Thoracic aorta (tissue), 2 donors: ENCODE measurements at places on chromosomes 7 and 10.

DNA sequence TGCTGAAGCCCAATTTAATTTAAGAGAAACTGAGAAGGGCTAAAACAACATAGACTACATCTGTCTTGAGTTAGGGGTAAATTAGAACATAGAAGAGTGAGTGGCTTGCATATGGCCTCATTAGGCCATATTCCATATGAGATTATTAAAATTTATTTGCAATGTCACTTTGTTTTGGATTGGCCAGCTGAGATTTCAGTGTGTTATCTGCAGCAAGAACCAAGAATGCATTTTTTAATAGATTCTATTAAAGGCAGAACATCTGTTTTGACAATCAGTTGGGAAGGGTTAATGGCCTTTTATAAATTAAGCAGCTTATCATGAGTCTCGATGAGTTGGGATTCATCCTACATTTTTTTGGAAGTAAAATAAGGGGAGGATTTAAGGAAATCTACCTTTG, 236.2 kb downstream of the DGKB start:
- no peak for DNase-seq

- no peak for DNase-seq
Measured at GRCh38 chr10:7153750-7154149, 257.1 kb downstream of the SFMBT2 start.

DNA sequence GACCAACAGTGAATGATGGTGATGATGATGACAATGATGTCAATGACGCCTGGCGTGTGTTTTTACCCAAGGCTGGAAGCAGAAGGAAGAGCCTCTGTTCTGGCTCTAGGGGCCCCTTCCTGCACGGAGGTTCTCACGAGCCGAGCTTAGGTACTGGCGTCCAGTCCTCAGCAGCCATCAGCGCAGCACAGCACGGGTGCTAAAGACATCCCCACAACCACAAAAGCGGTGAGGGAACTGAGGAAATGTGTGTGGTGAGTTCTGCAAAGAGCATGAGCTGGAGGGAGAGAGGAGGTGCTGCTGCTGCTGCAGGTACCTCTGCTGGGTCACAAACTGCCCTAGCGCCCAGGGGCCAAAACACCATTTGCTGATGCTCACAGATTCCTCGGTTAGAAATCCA, 81.6 kb downstream of the SFMBT2 start:
- DNase-seq: no peak

- DNase-seq: no peak
Measured at GRCh38 chr10:60430017-60430416, 40.3 kb upstream of the ANK3 start.

DNA sequence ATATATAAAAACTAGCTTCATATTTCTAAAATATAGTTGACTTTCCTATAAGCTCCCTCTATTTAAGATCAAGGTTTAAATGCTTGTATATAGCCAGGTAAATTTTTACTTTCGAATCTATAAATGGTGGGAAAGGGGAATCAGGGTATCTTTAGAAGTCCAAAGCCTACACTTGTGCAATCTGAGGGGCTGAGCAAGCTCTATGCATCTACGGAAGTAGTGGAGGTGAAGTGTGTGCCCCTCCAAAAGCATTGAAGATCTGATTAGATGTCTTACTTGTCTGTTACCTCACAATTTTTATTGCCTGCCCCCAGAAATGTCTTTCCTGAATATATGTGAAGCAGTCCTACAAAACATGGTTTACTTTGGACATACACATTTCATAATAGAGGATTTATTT, 1.6 kb downstream of the AKAP9 start:
- no peak for DNase-seq

DNA sequence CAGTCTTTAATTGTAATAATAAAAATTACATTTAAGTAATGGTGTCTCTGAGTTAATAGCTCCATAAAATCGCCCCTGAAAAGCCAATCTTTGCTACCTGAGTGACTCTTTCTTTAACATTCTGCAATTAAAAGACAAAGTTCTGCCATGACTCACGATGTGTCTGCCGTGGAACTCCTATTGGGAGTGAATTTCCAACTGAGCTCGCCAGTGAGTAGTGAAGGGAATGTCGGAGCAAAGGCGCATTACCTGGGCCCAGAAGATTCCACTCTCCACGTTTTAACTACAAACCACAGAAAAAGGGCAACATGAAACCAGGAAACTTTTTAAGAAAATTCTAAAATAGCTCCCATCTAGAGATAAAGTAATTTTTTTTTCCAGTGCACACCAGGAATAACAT, 36.9 kb upstream of the RNF32 start:
- no peak for DNase-seq

DNA sequence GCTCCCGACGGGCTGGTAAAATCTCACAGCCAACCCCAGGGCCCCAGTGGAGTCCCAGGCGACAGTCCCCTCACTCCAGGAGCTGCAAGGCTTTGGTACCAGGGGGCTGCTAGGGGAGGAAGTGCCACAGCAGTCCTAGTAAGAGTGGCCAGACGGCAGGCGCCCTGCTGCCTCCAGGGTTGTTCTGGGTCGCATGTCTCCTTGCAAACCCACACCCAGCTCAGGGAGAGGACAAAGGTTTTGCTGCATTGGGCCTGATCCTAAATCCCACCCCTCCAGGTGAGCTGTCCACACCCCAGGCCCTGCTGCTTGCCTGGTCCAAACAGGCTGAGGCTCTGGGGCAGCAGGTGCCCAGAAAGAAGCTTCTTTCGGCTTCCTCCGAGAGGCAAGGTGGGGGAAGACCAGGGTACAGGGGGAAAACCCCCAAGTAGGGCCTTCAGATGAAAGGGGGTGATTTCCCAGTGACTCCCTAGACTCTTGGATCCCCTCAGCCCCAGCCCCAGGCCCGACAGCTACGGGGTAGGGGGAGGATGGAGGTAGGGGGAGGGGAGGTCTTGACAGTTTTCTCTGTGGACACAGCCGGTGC, 4.2 kb upstream of the KCP start:
- DNase-seq: no peak

- no peak for DNase-seq
Measured at GRCh38 chr10:111108441-111108840, 31.6 kb downstream of the ADRA2A start.
